Esophagus muscularis mucosa (tissue), 4 donors: ENCODE measurements at places on chromosomes 5 and 9. TPM values are rescaled to one million over a fixed set of nuclear protein-coding genes. Genes with fewer than 3 reads are reported as not detected.

DNA sequence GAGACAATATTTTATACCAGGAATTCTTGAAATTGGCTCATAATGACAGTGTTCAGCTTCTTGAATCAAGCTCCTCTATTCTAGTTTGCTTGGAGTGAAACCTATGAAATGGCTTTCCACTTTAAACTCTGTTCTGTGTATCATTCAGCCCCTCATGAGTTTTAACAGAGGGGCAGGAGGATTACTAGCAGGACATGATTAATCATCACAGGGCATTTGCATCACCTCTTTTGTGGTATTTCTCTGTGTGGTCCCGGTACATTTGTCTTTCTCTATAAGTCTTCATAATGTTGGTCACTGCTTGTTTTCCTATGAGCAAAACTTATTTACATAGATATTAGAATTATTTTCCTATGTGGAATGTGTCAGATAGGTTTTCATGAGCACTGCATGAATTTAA is 21.2 kb downstream of the CAST start:
- H3K27ac ChIP-seq = no peak overlapping the region
- DNase-seq = no peak
- no peak overlapping the region for H3K4me3 ChIP-seq
- H3K4me1 ChIP-seq = peaks cover 30% of the 10 kb centered on the region

- H3K4me3 ChIP-seq = no peak overlapping the region
- no peaks in the 10 kb centered on the region for H3K4me1 ChIP-seq
- DNase-seq = no peak
- H3K27ac ChIP-seq = no peak overlapping the region
- H3K27me3 ChIP-seq = no peaks in the 10 kb centered on the region
These were observed 156.6 kb upstream of the PHYKPL start for GRCh38 chr5:178389026-178389729.

GRCh38 chr5:67578011-67578410 is 381.4 kb upstream of the CD180 start:
- H3K27me3 ChIP-seq = no peaks in the 10 kb centered on the region
- H3K36me3 ChIP-seq = no peaks in the 10 kb centered on the region
- peaks cover 30% of the 10 kb centered on the region for H3K4me1 ChIP-seq

DNA sequence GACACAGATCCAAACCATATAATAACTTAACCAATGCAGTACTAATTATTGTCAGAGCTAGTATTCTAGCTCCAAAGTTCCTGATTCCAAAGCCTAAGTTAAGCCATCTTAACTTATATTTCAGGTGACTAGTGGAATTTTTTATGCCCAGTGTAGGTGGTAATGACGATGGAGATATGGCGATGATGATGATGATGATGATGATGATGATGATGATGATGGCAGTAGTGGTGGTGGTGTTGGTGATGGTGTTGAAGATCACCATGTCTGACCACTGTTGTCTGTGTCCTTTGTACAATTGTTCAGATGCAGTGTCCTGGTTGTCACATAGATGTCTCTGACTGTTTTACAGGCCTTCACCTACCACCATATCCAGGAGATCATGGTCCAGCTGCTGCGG is 139.9 kb downstream of the INSYN2B start:
- DNase-seq = no peak
- no peak overlapping the region for H3K4me3 ChIP-seq
- no peak overlapping the region for H3K27ac ChIP-seq
- H3K27me3 ChIP-seq = no peaks in the 10 kb centered on the region

- no peak for DNase-seq
- peaks cover 26% of the 10 kb centered on the region for H3K36me3 ChIP-seq
- no peaks in the 10 kb centered on the region for H3K4me1 ChIP-seq
- H3K4me3 ChIP-seq = no peak overlapping the region
- H3K27me3 ChIP-seq = no peaks in the 10 kb centered on the region
- no peak overlapping the region for H3K27ac ChIP-seq
These were observed 6.2 kb downstream of the MLANA start for GRCh38 chr9:5896863-5897262.

DNA sequence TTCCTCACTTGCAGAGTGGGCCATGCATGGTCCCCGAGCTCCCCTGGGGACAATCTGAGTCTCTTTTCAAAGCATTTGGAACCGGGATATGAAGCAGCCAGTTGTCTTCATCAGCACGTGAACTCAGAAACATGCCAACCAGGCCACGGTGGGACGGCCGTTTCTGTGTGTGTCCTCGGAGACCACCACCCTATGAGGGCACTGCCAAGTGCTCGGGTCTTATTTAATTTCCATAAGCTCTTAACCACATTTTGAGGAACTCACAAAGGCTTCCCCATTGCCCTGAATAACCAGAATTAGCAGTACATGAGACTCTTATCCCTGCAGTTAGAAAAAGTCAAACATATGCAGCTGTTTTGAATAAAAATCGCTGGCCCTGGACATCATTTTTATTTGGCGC is 60.1 kb downstream of the OTULIN start:
- no peaks in the 10 kb centered on the region for H3K27me3 ChIP-seq
- H3K36me3 ChIP-seq = peaks cover 4% of the 10 kb centered on the region
- peaks cover 28% of the 10 kb centered on the region for H3K4me1 ChIP-seq
- no peak overlapping the region for H3K4me3 ChIP-seq
- no peak for DNase-seq

DNA sequence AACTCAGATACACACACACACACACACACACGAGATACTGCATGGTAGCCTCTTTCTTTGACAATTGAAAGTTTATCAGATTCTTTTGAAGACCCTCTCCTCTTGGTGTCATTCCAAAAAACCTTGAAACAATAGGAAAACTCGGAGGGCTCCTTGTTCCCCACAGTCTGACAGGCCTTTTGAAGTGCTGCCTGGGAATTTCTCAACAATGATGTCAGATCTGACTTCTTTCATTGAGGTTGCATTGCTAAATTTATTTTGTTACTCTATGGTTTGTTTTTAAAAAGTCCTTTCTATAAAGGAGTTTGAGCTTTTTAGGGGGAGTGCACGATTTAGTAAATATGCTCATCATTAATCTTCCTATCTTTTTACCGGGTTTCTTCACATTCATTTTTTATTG is 583.9 kb downstream of the SEMA5A start:
- H3K4me3 ChIP-seq = no peak overlapping the region
- no peaks in the 10 kb centered on the region for H3K36me3 ChIP-seq

- no peaks in the 10 kb centered on the region for H3K27me3 ChIP-seq
- H3K27ac ChIP-seq = no peak overlapping the region
- H3K36me3 ChIP-seq = no peaks in the 10 kb centered on the region
- no peaks in the 10 kb centered on the region for H3K4me1 ChIP-seq
- no peak for DNase-seq
- H3K4me3 ChIP-seq = no peak overlapping the region
These were observed 144.8 kb upstream of the ADCY2 start for GRCh38 chr5:7251132-7251531.

- no peak for DNase-seq
- no peak overlapping the region for H3K27ac ChIP-seq
- no peak overlapping the region for H3K4me3 ChIP-seq
- H3K4me1 ChIP-seq = no peaks in the 10 kb centered on the region
These were observed 62.1 kb upstream of the FANCC start for GRCh38 chr9:95379630-95380029.

GRCh38 chr9:37004424-37004935 is 29.6 kb downstream of the PAX5 start:
- H3K36me3 ChIP-seq = no peaks in the 10 kb centered on the region
- no peak for DNase-seq
- no peak overlapping the region for H3K4me3 ChIP-seq
- no peaks in the 10 kb centered on the region for H3K27me3 ChIP-seq
- H3K27ac ChIP-seq = no peak overlapping the region

- H3K36me3 ChIP-seq = no peaks in the 10 kb centered on the region
- H3K27me3 ChIP-seq = no peaks in the 10 kb centered on the region
- no peak for DNase-seq
- H3K4me3 ChIP-seq = peak overlapping the region; percentile 69
- peaks cover 19% of the 10 kb centered on the region for H3K4me1 ChIP-seq
These were observed 624 bp upstream of the RETREG1 start for GRCh38 chr5:16617274-16617968.

GRCh38 chr9:7756088-7756487 is 43.5 kb downstream of the DMAC1 start:
- no peaks in the 10 kb centered on the region for H3K4me1 ChIP-seq
- no peak overlapping the region for H3K4me3 ChIP-seq
- no peak overlapping the region for H3K27ac ChIP-seq
- DNase-seq = no peak
- no peaks in the 10 kb centered on the region for H3K36me3 ChIP-seq

DNA sequence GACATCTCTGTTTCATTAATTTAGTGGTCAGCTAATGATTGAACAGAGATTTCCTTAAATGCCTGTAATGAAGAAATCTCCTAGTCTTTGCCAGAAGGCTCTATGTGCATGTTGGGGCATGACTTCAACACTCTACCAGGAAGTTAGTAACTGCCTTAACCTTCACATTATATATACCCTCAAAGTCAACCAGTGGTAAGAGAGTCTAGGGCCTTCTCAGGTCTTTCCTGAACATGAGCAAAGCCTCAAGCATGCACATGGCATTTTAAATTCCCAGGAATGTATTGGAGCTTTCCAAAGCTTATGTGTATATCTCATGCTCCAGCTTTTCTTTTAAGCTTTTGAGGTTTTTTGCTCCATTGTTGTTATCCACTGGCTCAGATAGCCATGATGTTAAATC is 388.3 kb downstream of the ARRDC3 start:
- no peaks in the 10 kb centered on the region for H3K4me1 ChIP-seq
- no peak for DNase-seq
- H3K27ac ChIP-seq = no peak overlapping the region
- H3K4me3 ChIP-seq = no peak overlapping the region
- no peaks in the 10 kb centered on the region for H3K27me3 ChIP-seq

GRCh38 chr5:39716532-39717028 is 291.8 kb upstream of the DAB2 start:
- H3K27me3 ChIP-seq = no peaks in the 10 kb centered on the region
- no peaks in the 10 kb centered on the region for H3K36me3 ChIP-seq
- H3K4me1 ChIP-seq = no peaks in the 10 kb centered on the region
- DNase-seq = no peak
- H3K4me3 ChIP-seq = no peak overlapping the region
- no peak overlapping the region for H3K27ac ChIP-seq

DNA sequence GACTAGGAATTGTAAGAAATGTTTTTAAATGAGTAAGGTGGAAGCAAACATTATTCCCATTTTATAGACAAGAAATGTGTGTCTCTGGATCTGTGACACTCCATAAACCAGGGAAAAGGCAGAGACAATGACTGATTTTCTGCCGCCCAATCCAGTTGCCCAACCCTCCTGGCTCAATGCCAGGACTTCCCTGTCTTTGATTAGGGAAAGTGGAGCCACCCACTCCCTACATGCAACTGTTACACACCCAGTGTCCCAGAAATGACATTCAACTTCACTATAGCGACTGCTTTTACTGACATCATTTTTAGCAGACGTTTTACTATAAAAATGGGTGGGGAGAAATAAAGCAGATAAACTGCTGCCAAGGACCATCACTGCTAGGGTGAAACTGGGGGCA is 79.7 kb downstream of the THBS4 start:
- DNase-seq = no peak
- H3K36me3 ChIP-seq = no peaks in the 10 kb centered on the region
- no peak overlapping the region for H3K4me3 ChIP-seq
- H3K27me3 ChIP-seq = no peaks in the 10 kb centered on the region
- H3K4me1 ChIP-seq = peaks cover 3% of the 10 kb centered on the region
- no peak overlapping the region for H3K27ac ChIP-seq

GRCh38 chr5:90602681-90603080 is 44.1 kb downstream of the ADGRV1 start:
- H3K4me3 ChIP-seq = no peak overlapping the region
- no peaks in the 10 kb centered on the region for H3K27me3 ChIP-seq
- no peak overlapping the region for H3K27ac ChIP-seq
- H3K4me1 ChIP-seq = no peaks in the 10 kb centered on the region

DNA sequence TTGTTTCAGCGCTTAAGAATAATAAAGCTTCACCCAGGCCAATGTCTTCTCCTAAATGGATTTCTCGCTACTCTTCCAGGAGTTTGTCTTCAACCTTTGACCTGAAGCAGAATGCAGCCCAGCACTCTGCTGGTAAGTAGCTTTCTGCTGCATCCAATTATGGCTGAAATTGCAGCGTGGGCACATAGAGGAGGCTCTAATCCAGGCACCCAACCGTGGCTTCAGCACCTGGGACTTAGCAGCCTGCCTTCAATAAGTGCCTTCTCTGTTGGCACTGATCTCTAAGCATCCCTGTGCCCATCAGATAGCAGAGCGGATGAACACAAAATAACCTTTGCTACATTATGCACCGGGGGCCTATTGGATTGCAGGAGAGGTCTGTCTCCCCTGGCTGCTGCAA is 105.2 kb downstream of the TRIM32 start:
- H3K27ac ChIP-seq = no peak overlapping the region
- no peaks in the 10 kb centered on the region for H3K36me3 ChIP-seq
- H3K4me3 ChIP-seq = no peak overlapping the region

GRCh38 chr5:54673523-54674225 is 156.1 kb downstream of the SNX18 start:
- no peaks in the 10 kb centered on the region for H3K27me3 ChIP-seq
- DNase-seq = no peak
- no peaks in the 10 kb centered on the region for H3K36me3 ChIP-seq
- no peak overlapping the region for H3K4me3 ChIP-seq
- no peak overlapping the region for H3K27ac ChIP-seq

DNA sequence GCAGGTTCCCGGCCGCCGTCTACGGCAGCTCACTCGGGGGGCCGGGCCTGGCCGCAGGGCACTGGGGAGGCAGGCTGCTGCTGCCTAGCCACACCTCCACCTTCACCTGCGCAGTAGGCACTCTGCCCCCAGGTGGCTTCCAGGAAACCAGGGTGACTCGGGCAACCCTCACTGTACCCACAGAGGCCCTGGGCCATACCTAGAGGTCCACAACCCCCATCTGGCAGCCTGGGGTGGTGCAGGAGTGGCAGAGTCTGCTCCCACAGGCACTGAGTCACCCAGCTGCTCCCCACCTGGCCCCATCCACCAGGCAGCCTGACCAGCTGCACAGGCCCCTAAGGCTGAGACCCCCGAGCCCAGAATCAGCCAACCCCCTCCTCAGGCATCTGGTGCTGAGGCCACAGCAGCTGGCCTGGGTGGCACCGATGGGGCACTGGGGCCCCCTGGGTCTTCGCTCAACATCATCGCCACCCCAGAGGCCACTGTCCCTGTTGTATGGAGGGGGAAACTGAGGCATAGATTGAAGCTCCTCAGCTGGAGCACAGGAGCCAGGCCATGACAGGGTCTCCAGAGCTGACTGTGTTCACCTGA is 70.2 kb downstream of the KCNT1 start:
- H3K27me3 ChIP-seq = peaks cover 10% of the 10 kb centered on the region
- no peaks in the 10 kb centered on the region for H3K36me3 ChIP-seq
- H3K4me1 ChIP-seq = no peaks in the 10 kb centered on the region
- H3K4me3 ChIP-seq = no peak overlapping the region
- DNase-seq = no peak

GRCh38 chr9:34997379-34997781 is 7.8 kb downstream of the DNAJB5 start:
- H3K4me3 ChIP-seq = no peak overlapping the region
- peak overlapping the region; percentile 98 for H3K27ac ChIP-seq
- DNase-seq = peak; percentile 78
- no peaks in the 10 kb centered on the region for H3K27me3 ChIP-seq

AK8 gene
- total RNA-seq = 0.42 TPM

PCDHA1 gene
- total RNA-seq = not detected

CAMK2A gene
- total RNA-seq = 8.0 TPM

IFNE gene
- total RNA-seq = not detected

CER1 gene
- not detected for total RNA-seq

ACER2 gene
- total RNA-seq = 1.8 TPM

RNF208 gene
- total RNA-seq = 4.2 TPM

PCDHB13 gene
- total RNA-seq = 8.1 TPM
